ENCODE measurements at places on chromosomes 7 and 10.

DNA sequence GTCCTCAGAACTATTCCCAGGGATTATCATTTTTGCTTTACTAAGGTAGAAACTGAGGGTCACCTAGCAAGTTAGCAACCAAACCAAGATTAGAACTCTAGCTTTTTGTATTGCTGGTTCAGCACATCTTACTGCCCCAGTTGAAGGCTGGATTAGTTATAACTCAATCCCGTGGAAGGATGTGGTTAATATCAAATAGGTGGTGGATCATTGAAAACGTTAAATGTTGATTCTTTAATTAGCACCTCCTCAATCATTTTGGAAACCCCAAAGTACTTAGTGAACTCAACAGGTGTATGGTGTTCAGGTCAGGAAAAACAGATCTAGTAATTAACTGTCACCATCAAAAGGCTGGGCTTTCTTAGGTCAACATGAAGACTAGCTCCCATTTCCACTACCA, 152.4 kb downstream of the ARID5B start:
- DNase-seq = no peak

GRCh38 chr7:16675277-16675676, 29.3 kb downstream of the BZW2 start:
- no peak for DNase-seq

- DNase-seq = no peak
Observed at GRCh38 chr10:12194752-12195271, 879 bp downstream of the NUDT5 start.

GRCh38 chr7:114209968-114210367, 204.6 kb upstream of the FOXP2 start:
- no peak for DNase-seq

GRCh38 chr10:114328874-114329273, 75.4 kb downstream of the AFAP1L2 start:
- no peak for DNase-seq

DNA sequence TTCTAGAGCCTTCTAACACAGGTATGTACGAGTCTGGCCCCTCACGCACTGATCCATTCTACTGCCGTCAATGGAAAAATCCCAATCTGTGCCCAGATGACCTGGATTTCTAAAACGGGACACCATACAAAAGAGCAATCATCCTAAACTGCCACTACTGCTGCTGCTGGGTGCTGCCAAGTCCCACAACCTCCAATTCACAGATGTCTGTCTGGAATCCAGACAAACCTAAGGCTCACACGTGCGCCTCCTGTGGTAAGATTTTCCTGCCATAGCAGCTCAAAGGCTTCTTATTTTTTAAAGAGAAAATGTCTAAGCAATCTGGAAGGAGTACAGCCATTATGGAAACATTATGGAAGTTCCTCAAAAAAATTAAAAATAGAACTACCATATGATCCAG, 40.9 kb downstream of the JCAD start:
- no peak for DNase-seq

All from activated naive CD4-positive, alpha-beta T cell (primary cell).